Natural killer cell (primary cell): ENCODE measurements at places on chromosomes 1 and 21. TPM values are rescaled to one million over a fixed set of nuclear protein-coding genes. Genes with fewer than 3 reads are reported as not detected.

HMCN1 gene
- 0.02 TPM for total RNA-seq

PLD5 gene
- total RNA-seq, result not detected

CCDC30 gene
- total RNA-seq, result 5.0 TPM

HPDL gene
- total RNA-seq, result 0.38 TPM

DNA sequence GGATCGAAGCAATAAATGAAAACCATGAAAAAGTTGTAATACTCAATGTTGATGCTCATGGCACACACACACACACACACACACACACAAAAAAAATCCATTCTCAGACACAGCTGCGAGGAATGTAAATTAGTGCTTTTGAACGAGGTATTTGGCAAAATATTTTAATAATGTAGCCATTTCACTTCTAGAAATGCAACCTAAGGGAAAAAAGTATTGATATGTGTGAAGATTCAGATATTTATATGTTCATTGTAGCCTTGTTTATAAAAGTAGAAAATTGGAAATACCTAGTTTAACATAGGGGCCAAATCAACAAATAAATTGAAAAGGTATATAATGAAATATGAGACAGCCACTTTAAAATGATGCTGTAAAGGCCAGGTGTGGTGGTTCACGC lies 3.8 kb downstream of the PLEKHA6 start:
- H3K36me3 ChIP-seq, result no peaks in the 10 kb centered on the region
- H3K27ac ChIP-seq, result no peak overlapping the region
- H3K4me1 ChIP-seq, result peaks cover 4% of the 10 kb centered on the region
- no peak for DNase-seq
- no peak overlapping the region for H3K4me3 ChIP-seq

GRCh38 chr1:245591346-245592188 lies 436.8 kb downstream of the KIF26B start:
- H3K27me3 ChIP-seq, result no peaks in the 10 kb centered on the region
- no peak overlapping the region for H3K4me3 ChIP-seq
- no peak for DNase-seq
- H3K36me3 ChIP-seq, result no peaks in the 10 kb centered on the region
- H3K27ac ChIP-seq, result no peak overlapping the region

DNA sequence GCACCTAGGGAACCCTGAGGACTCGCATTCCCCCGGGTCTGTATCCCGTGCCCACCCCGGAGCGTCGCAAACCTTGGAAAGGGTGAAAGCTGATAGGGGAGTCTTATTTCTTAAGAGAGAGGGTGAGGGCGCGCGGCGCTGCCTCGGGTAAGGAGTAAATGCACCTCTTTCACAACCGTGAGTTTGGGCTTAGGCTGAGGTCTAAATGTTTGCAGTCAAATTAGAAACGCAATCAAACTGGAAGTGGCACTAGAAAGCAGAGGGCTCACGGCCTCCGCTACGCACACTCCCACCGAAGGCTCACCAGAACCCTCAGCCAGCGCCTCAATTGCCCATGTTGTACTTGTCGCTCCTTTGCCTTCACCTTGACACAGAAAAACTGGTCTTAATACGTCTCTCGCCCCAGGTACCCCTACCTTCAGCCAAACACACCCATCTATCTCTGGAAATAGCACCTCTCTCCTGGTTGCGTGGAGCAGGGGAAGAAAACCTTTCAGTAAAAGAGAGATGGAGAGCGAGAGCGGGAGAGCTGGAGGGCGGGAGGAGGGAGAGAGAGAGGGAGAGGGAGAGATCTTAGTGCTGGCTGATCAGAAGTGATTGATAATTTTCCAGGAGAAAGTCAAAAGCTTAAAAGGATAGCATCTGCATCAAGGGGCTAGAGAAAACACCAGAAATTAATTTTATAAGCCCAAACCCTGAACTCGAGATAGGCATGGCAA lies 1.7 kb upstream of the HLX start:
- peaks cover 41% of the 10 kb centered on the region for H3K4me1 ChIP-seq
- no peak for DNase-seq
- peaks cover 25% of the 10 kb centered on the region for H3K27me3 ChIP-seq
- no peaks in the 10 kb centered on the region for H3K36me3 ChIP-seq
- H3K27ac ChIP-seq, result no peak overlapping the region
